ENCODE measurements at places on chromosomes 4 and X. TPM values are rescaled to one million over a fixed set of nuclear protein-coding genes. Genes with fewer than 3 reads are reported as not detected.

The C4orf36 gene
- not detected for total RNA-seq

The SHROOM2 gene
- total RNA-seq: 27.6 TPM

The SYN1 gene
- total RNA-seq: 0.13 TPM

The TRPC3 gene
- total RNA-seq: 1.4 TPM

The ADGRL3 gene
- 5.0 TPM for total RNA-seq

Measured in A375 (cell line).